ENCODE measurements at places on chromosomes 3 and 15.

GRCh38 chr3:13021141-13022114, 51.8 kb downstream of the IQSEC1 start:
- peak; percentile 61 for DNase-seq

- no peak for DNase-seq
Observed at GRCh38 chr3:40337136-40338108, 27.9 kb downstream of the EIF1B start.

- DNase-seq, result no peak
Observed at GRCh38 chr15:55859681-55860080, 116.7 kb upstream of the PRTG start.

DNA sequence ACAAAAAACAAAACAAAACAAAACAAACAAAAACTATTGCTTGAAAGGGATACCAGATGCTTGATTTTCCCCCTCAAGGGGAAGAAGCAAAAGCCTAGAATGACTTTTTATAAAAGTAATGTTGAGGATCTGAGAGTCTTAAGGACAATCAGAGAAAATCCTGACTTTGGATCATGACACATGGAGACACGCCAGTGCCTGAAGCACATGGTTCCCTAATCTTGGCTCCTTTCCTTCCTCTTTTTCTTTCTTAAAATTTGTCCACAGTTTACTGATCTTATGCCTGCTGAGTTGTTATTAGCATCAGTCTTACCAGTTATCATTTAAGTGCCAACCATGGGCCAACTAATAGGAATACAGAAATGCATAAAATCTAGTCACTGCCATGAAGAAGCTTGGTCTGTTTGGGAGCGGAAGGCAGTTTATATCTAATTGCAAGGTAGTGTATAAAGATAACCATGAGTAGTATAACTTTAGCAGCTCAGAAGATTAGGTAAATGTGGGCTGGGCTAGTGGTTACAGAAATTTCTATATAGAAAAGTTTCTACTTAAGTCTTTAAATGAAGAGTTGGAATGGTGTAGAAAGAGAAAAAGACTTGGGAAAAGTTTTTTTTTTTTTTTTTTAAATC, 6.9 kb downstream of the GLCE start:
- no peak for DNase-seq

DNA sequence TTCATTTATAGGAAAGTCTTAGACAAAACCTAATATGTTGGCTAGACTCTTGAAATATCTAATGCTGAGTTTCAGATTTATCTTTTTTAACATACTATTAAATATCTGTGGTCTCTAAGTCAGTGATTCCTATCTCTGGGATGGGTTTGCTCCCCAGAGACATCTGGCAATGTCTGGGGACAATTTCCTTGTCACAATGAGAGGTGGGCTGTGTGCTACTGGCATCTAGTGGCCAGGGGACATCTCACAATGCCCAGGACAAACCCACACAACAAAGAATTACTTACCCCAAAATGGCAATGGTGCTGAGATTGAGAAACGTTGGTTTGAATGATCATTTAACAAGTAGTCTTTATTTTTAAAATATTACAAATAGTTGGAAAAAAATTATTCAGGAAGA, 602.1 kb downstream of the MAGI1 start:
- no peak for DNase-seq

DNA sequence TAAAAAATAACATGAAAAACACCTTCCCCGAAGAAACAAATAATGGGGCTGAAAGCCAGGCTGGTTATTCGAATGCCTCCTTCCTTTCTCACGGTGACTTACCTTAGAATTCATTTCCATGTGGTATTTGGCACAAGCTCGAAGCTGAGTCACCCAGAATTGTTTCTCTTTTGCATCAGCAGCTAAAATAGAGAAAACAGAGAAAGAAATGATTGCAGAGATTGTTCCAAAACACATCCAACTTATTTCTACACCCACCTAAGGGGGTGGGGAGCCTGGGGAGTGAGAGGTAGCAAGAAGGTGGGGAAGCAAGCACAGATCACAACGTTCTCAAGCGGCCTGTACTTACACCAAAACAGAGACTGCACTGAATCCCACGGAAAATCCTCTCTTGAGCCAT, 104.7 kb downstream of the OSBPL10 start:
- DNase-seq, result no peak

- no peak for DNase-seq
Observed at GRCh38 chr15:99764522-99764921, 31.3 kb upstream of the LYSMD4 start.

DNA sequence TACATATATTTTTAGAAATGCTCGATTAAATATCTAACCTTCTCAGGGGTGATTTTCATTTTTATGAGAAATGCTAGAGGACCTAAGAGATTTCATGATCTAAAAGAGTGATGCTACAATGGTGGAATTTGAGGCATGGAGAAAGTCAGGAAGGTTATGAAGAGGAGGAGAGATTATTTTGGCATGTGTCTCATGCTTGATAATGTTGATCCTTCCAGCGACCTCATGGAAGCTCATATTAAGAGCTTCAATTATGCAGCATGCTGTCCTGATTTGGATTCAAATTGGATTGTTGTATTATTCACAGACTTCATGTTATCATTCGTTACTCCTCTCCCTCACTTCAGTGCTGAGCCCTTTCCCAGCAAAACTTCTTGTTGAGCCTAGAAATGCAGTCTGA, 112.5 kb downstream of the RAP2B start:
- DNase-seq, result no peak

- no peak for DNase-seq
Observed at GRCh38 chr3:119913021-119913420, 131.1 kb downstream of the NR1I2 start.

GRCh38 chr3:62027796-62028195, 345.6 kb downstream of the FEZF2 start:
- no peak for DNase-seq

GRCh38 chr3:139477710-139478640, 1.7 kb upstream of the RBP2 start:
- no peak for DNase-seq

DNA sequence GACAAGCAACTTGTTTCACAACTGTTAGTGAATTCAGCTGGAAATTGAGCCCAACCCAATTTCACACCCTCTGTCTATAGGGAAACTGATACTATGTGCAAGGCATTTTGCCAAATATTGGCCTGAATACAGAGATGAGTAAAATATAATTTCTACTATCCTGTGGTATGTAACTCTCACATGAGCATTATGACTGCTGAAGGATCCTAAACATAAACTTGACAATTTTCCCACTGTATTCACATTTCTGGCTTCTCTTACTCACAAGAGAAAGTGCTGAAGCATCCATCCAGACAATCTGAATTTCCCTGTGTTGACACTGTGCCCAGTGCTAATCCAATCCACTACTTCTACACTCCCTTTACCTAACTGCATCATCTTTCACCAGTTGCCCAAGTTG, 28.4 kb downstream of the SERPINI2 start:
- no peak for DNase-seq

- no peak for DNase-seq
Observed at GRCh38 chr3:452221-452620, 255.7 kb downstream of the CHL1 start.

- no peak for DNase-seq
Observed at GRCh38 chr3:4823986-4824925, 155.0 kb upstream of the BHLHE40 start.

- no peak for DNase-seq
Observed at GRCh38 chr3:98806521-98806920, 43.4 kb downstream of the ST3GAL6 start.

GRCh38 chr15:64574301-64575017, 114.1 kb downstream of the ZNF609 start:
- no peak for DNase-seq

DNA sequence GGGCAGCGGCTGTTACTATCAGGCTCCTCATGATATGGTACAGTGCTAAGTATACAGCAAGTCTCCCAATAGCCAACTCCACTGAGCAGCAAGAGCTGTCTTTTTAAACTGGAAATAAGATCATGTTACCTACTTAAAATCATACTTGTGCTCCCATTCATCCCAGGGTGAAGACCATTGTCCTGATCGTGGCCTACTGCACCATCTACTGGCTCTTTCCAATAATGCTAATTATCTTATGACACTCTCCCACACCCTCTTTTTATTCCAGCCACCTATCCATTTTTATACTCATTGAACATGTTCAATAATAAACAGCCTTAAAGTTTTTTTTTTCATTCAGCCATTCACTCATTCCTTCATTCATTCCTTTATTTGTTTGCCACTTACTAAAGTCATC, 117.7 kb downstream of the GBE1 start:
- no peak for DNase-seq

DNA sequence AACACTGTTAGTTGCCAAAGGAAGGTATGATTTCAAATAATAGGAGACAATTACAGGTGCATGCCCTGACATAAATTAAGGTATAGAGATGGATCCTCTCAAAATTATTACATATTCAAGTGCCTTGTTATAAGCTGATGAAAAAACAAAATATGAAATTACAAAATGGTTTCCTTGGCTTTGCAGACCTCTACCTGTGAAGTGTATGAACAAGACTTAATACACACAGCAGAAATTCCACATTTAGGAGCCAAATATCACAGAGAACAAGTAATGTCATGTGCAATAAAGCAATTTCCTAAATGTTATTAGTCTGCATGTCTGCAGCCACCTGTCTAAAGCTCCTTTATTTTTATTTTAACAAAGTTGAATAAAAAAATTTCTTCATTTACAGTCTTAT, 151.5 kb downstream of the ALCAM start:
- no peak for DNase-seq

GRCh38 chr3:60542995-60543394, 708.3 kb downstream of the FHIT start:
- DNase-seq, result no peak

DNA sequence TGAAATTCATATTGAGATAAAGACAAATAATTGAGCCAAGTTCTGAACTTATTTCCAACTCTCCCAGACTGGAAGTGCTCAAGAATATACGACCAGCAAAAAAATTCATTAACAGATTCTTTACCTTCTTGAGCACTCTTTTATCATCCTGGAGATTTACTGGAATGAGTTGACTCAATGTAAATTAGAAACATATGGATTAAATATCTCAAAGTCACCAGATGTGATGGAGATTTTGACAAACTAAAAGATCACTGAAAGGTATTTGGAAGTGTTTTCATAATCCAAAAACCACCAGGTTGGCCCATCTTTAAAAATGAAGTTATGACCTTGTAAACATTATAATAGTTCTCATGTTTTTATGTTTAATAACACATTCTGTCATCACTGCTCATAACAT, 433.2 kb upstream of the RASGRP1 start:
- DNase-seq, result no peak

GRCh38 chr3:133894353-133895207, 1.1 kb downstream of the RAB6B start:
- DNase-seq, result no peak

DNA sequence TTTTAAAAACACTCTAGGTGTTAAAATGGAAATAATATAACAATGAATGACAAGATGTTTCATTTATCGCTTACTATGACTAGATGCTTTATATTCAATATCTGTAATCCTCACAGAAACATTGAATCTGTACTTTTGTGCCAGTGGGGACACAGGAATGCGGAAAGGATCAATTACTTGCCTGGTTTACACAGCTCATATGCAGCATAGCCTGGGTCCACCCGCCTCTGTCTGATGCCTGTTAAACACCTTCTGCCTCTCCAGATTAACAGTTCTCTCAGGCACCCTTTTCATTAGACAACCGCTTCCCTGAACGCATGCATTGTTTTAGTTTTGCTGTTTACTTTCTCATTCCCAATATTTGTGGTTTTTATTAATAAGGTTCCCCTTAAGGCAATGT, 12.9 kb upstream of the KCNAB1 start:
- no peak for DNase-seq

DNA sequence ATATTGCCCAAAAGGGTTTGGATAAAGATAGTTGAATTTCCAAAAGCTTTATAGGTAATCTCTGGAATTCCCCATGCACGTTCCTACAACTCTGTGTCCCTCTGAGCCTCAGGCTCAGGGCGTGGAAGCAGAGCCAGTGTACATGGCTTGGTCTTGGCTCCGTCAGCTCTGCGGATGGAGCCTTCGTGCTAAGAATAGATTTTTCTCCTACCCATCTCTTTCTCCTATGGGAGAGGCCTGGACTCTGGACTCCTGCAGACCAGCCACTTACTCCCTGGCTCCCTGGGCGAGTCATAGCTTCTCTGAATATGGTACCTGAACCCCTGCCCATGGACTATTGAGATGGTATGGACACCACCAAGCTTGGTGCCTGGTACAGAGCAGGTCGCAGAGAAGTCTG, 99.9 kb downstream of the EEFSEC start:
- DNase-seq, result no peak

- no peak for DNase-seq
Observed at GRCh38 chr3:196872316-196872715, 4.6 kb downstream of the SENP5 start.

DNA sequence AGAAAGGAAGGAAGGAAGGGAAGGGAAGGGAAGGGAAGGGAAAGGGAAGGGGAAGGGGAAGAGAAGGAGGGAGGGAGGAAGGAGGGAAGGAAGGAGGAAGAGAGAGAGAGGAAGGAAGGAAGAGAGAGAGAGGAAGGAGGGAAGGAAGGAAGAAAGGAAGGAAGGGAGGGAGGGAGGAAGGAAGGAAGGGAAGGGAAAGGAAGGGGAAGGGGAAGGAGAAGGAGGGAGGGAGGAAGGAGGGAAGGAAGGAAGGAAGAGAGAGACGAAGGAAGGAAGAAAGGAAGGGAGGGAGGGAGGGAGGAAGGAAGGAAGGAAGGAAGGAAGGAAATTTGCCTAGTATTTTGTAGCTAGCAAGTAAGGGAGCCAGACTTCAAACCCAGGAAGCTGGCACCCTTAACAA, 583.9 kb downstream of the RBMS3 start:
- DNase-seq, result no peak

GRCh38 chr3:153233986-153234385, 72.0 kb downstream of the RAP2B start:
- DNase-seq, result no peak

DNA sequence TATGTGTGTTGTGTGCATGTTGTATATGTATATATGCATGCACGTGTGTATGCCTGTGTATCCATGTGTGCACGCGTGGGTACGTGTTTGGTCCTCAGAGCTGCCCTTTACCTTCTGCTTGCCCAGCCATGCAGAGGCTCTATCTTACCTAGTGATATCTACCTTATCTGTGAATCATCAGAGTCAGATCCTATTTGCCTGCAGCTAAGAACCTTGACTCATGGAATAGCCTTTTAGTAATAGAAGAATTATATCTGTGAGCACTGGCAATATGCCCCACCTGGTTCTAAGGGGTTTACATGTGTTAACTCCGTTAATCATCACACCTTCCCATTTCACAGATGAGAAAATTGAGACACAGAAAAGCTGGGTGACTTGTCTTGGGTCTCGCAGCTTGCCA, 11.0 kb downstream of the PGPEP1L start:
- no peak for DNase-seq

- DNase-seq, result no peak
Observed at GRCh38 chr3:141763088-141763750, at the start of gene GRK7. GRK7 (plus strand) TSS chr3:141763408; CDS start chr3:141778285, 14,877 bp downstream.

- no peak for DNase-seq
Observed at GRCh38 chr3:158789592-158789991, 12.3 kb upstream of the MFSD1 start.

GRCh38 chr3:110021659-110022058, 684.3 kb upstream of the DPPA4 start:
- DNase-seq, result no peak

- peak; percentile 85 for DNase-seq
Observed at GRCh38 chr3:177597311-177598096, 400.2 kb upstream of the TBL1XR1 start.

Data from SHP77 treated with DMSO at 0.1 percent for 48 hours (cell line).